ENCODE measurements at places on chromosomes 2 and 18.

- no peak for DNase-seq
Measured at GRCh38 chr18:24381126-24381525, 16.5 kb downstream of the OSBPL1A start.

DNA sequence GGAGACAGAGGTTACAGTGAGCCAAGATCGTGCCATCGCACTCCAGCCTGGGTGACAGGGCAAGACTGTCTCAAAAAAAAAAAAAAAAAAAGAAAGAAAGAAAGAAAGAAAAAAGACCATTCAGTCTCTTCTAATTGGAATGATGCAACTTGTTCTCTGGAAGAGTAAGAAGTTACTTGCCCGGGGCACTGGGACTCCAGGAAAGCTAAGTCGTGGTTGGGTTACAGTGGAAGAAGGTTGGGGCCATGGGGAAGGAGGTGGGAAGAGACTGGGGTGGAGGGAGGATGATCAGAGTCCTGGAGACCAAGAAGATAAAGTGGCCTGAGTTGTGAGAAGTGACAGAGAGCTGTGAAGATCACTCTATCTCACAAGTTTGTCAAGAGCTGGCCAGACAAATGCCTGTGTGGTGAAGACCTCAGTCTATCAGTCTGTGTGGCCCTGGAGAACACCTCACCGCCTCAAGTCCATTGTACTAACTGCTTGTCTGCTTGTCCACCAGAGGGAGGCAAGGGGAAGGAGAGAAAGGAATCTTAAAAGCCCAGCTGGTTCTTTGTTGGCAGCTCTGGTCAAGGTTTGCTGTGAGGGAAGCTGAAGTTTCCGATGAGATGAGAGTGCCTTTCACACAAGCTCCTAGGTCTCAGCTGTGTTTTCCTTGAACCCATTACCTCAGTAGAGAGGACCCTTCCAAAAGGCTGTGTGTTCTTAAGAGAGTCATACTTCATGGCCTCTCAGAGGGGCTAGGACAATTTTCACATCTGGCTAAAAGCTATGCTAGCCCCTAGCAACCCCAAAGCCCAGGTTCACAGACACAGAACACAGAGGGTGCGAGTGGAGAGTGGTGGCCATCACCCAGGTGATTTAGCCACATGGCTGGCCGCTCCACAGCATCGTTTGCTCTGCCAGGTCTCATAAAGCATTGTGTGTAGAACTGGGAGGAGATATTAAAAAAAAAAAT is 72.0 kb upstream of the TMEM178A start:
- DNase-seq, result peak; percentile 73

GRCh38 chr2:6111781-6112261 is 419.6 kb downstream of the SOX11 start:
- no peak for DNase-seq

DNA sequence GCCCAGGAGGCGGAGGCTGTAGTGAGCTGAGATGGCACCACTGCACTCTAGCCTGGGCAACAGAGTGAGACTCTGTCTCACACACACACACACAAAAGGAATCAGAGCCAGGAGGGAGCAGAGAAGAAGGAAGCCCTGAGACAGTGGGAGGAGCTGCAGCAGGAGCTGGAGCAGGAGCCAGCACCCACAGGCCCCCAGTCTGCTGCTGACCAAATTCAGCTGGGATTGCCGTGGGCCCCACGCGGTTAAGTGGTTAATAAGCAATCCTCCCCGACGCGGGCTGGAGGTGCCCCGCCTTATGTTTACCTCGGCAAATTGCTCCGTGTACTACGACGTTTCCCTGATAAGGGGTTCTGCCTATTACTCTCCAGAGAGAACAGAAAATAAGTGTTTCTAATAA is 265.3 kb downstream of the TWIST2 start:
- peak; percentile 10 for DNase-seq

DNA sequence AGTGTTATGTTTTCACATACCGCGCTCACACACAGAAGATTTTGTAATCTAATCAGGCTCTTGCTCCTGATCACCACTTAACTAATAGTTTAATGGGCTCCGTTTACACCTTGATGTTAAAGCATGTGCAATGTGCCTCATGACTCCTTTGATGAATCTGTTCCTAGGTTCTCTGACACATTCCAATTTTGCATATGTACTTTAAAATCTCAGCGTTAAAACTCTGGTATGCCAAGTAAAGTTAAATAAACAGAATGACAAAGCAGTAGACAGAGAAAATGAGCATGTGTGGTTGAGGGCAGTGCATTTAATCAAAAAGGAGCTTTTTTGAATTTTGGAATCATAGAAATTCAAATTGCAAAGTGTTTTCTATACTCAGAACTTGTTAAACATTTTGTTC is 96.4 kb downstream of the TCF4 start:
- no peak for DNase-seq

GRCh38 chr2:233248999-233249398 is 2.5 kb upstream of the ATG16L1 start:
- DNase-seq, result no peak

DNA sequence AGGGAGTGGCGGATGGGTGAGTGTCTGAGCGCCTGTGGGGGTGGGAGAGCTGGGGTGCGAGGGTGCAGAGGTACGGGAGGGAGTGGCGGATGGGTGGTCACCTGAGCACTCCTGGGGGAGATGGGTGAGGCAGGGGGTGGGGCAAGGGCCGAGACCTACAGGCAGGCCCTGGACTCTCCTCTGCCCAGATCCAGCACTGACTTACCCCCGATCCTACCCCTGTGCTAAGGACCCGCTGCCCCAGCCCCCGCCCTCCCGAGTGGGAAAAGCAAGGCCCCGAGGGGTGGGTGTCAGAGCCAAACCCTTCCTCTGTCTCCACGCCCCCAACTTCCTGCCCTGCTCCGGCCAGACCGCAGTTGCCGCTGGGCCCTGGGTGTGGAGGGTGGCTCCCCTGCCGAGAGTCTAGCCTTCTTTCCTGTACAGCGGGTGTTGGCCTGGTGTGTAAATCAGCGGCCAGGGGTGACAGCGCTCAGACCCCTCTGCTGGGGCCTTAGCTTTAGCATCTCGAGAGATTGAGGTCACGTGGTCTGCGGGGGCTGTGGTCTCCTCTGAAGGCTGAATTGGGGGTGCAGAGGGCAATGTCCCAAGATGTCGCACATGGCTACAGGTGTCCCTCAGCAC is 12.5 kb downstream of the BOK start:
- DNase-seq, result no peak

- DNase-seq, result no peak
Measured at GRCh38 chr2:20617081-20617575, 33.8 kb downstream of the HS1BP3 start.

- no peak for DNase-seq
Measured at GRCh38 chr18:58118536-58118935, 74.5 kb downstream of the NEDD4L start.

DNA sequence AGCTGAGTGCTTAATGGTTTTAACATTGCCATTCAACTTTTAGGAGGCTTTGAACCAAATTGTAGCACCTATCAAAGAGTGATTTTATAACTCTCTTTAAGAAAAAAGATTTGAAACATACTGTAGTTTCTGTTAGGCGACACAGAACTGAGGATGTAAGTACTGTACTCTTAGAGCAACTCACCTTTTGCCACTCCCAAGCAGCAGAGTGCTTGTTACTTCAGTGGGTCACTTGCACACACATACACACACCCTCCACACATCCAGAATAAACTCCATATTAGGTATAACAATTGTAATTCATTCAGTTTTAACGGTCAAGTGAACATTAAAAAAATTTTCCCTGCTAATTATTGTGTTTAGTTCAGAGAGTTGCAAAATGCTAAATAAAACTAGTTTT is 118.3 kb downstream of the CAMKMT start:
- no peak for DNase-seq

GRCh38 chr18:58539659-58540380 is 89.1 kb downstream of the ALPK2 start:
- DNase-seq, result no peak

DNA sequence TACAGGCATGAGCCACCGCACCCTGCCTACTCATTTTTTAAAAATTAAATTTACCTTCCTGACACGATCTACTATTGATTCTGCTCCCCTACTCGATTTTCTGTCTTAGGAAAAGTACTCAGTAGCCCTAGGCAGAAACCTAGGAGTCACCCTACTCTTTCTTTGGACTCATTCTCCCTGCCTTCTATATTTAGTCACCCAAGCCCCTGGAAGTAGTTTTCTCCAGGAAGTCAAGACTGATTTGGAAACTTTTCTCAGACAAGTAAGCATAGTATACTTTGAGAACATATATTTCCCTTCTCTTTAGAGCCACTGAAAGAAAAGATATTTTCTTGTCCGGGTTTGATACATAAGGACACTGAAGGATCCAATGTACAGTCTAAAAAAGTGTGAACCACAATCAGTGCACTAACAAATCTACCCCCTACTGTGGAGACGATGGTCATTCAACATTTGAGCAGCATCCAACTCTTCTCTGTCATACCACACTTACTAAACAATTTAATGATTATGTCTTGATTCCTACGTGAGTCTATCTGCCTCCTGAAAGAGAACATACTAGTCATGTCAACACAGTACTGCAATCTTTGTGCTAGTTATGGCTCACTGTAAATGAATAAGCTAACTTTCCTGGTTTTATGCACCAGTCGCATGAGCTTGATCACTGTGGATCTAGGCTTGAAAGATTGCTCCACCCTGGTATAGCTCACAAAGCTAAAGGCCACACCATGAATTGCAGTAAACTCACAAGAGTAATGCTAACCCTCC is 19.8 kb downstream of the YWHAQ start:
- peak; percentile 46 for DNase-seq

DNA sequence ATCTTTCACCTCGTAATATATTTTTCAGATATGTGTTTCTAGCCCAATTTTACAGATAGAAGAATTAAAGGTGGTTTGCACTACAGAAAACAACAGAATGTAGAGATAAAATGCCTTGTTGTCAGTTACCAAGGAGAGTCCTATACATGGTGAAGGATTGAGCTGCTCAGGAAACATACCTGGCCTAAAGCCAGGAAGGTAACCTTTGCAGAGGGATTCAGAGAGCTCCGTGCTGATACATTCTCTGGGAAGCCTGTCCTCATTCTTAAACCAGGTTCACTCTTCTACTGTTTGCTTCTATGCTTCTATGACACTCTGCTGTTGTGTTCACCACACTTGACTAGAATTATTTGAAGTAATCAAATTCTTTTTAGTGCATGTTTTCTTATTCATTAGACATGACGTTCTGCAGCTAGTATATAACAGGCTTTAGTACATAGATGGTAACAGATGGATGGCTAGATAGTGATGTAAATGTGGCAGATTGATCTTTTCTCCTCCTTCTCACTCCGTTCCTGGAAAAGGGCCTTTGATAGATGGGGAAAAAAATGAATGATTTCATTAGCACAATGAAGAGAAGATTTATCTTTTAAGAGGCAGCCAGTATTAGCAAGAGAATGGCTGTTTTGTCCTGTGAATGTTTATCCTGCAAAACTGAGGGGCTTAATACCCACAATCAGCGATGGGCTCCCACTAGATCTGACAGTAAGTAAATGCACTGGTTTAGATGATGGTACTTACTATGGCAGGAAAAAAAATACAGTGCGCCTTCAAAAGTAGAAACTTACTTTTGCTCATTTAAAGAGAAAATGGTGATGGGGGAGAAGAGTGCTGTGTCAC is 589.6 kb upstream of the FAM98A start:
- no peak for DNase-seq

- no peak for DNase-seq
Measured at GRCh38 chr2:174125090-174125489, 123.2 kb downstream of the OLA1 start.

DNA sequence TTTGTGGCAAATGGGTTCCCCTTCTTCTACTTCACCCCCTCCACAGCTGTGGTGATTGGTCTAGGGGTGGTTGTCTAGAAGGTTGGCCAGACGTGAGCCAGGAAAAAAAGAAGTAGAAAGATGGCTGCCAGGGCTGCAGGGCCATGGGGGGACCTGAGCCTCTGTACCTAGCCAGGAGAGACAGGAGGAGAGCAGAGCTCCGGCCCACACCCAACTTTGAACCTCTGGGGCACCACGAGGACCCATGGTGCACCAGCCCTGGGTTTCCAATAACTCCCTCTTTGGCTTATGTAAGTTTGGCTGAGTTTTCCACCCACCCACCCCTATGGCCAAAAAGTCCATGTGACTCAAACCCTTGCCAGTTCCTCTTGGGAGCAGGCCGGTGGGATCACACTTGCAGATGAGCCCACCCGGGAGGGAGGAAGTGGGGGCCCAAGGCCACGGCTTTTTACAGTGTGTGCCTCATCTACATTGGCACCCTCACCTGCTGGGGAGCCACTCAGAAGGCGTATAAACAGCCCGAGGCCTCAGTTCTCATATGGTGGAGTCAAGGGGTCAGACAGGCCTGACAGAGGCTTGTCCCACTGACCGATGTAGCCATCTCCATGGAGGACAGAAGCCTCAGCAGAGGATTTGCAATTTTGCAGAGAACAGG is 293.1 kb upstream of the HDAC4 start:
- no peak for DNase-seq

DNA sequence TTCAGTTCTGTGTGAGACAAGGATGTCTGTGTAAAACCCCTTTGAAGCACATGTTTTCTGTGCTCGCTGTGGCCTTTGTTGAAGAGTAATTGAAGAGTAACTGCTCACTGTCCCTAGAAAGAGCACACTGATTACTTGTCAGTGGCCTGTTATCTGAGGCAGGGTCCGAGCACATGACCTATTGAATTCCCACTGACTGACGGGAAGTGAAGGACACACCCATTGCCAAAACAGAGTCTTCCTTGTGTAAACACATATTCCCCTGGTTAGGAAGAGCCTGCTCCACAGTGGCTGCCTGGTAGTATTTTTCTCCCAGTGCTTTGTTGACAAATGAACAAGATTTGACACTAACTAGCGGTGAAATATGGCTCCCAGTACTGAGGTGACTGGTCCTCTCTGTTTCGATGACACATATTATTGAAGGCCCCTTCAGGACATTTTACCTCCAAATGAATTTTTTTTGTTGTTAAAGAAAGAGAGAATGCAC is 148.5 kb upstream of the GYPC start:
- no peak for DNase-seq

- peak; percentile 86 for DNase-seq
Measured at GRCh38 chr2:9145109-9145751, 61.4 kb upstream of the ASAP2 start.

DNA sequence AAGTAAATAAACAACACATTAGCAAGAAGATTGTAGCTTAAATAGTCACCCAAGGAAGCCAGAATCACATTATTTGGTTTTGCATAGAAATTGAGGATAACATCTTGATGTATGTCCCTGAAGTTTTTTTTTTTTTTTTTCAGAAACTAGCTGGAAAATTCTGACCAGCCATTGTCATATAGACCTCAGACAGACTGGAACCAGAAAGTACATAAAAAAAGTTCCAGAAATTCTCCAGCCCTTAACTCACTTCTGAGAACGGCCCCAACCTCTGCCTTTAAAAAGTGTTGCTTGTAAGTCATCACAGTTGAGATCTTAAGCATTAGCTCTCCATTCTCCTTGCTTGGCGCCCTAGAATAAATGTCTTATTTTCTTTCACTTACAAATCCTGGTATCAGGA is 350.5 kb downstream of the CCDC85A start:
- DNase-seq, result peak; percentile 83
